Heart left ventricle (tissue), 16 donors: ENCODE measurements at places on chromosomes 13 and 19.
A peak's percentile ranks its signal among the peaks of the same experiment; 100 is the strongest.

DNA sequence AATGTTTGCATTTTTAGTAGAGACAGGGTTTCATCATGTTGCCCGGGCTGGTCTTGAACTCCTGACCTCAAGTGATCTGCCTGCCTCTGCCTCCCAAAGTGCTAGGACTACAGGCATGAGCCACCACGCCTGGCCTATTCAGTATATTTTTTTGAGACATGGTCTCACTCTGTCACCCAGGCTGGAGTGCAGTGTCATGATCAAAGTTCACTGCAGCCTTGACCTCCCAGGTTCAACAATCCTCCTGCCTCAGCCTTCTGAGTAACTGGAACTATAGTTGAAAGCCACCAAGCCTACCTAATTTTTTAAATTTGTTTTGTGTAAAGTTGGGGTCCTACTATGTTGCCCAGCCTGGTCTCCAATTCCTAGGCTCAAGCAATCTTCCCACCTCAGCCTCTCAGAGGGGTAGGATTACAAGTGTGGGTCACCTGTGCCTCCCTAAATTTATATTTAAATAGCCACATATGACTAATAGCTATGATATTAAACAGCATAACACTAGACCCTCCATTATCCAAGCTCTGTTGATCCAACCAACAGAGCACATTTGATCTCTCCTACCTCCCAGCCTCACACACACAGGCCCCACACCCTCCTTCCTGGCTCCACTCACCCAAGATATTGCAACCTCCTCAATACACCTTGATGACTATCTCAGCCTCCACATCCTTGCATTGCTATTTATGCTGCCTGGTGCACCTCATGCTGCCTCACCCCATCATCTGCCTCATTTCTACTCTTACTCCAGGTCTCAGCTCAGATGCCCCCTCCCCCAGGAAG, 2.1 kb upstream of the CEACAM19 start:
- no peak for DNase-seq

DNA sequence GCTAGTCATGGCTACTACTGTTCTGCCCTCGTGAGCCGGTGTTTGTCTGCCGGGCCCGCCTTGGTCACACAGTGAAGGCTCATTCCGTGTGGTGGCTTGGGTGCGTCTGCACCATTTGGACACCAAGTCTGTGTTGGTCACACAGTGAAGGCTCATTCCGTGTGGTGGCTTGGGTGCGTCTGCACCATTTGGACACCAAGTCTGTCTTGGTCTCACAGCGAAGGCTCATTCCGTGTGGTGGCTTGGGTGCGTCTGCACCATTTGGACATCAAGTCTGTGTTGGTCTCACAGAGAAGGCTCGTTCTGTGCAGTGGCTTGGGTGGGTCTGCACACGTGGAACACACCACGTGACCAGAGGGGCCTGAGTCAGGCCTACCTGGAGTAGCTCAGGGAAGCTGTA, 29.0 kb upstream of the DCUN1D2 start:
- DNase-seq = no peak

DNA sequence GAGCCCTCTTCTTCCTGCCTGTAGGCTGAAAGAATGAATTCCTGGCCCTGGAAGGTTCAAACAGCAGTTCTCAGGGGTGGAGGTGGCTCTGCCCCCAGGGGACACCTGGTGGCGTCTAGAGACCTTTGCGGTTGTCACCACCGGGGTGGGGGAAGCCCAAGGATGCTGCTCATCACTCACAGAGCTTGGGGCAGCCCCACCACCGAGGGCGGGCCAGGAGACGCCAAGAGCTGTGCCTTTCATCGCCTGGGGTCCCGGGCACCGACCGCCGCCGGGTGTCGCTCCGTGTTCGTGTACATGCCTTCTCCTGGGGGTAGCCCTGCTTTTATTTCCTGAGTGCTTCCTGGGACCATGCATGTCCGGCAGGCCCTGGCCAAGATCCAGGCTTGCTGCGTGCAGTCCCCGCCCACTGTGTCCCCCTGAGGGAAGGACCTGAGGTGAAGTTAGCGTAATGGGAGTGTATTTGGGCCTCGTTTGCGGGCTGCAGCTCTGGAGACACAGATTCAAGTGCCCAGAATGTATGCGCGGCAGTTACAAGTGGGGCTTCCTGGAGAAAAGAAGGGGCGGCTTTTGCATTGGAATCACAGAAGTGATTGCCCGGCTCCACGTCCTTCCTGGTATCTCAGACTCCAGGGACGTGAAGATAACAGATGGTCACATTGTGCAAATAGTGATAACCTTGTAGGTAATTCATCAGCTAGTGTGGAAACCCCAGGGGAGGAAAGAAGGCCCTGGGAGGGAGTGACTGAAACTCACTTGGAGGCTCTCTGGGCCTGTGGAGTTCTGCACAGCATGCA, 7.8 kb downstream of the DOT1L start:
- DNase-seq = peak; percentile 71

DNA sequence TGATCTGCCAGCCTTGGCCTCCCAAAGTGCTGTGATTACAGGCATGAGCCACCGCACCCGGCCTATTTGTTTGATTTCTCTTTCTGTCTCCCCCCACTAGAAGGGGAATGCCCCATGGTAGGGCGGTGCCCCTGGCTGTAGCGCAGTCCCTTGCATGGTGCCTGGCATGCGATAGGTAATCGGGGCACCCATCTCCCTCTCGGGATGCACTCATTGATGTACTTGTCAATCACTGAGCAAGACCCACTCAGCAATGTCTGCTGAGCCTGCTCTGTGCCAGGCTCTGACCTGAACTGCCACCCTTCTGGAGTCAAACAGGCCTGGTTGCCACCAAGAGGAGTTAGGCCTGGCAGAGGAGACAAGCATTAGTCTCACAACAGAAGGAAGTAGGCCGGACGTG, 19.8 kb downstream of the DNM2 start:
- DNase-seq = no peak

DNA sequence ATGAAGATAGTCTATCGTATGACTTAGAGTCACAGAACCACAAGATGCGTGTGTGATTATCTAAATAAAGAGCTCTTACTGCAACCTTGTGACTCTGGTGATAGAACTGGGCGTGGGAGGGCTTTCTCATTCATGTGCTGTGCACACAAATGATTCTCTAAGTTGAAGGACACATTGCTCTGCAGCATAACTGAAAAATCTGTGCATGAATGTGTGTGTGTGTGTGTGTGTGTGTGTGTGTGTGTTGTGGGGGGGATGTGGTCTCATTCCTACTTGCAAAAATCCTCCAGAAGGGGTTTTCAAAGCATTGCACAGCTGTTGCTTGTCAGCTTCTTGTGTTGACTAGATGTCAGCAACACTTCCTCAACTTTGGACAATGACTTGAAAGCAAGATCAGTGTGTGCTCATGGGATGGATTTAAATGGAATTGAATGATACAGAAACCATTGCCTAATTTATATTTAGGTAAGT, 22.4 kb downstream of the LRCH1 start:
- DNase-seq = no peak

DNA sequence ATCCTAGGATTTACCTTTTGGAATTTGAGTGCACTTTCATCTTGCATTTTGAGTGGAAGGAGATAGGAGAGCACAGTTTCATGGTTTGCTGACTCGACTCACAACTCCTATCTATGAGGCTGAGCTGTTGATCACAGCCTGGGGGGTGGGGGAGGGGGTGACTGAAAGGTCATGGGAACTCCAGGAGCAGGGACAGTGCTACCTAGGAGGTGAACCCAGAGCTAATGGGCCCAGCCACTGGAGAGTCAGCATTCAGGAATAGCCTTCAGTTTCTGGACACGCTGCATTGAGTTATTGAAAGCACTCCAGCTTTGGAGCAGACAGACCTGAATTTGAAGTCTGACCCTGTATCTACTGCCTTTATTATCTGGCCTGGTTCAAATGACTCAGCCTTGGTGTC, 339.9 kb downstream of the SLC7A1 start:
- DNase-seq = no peak

DNA sequence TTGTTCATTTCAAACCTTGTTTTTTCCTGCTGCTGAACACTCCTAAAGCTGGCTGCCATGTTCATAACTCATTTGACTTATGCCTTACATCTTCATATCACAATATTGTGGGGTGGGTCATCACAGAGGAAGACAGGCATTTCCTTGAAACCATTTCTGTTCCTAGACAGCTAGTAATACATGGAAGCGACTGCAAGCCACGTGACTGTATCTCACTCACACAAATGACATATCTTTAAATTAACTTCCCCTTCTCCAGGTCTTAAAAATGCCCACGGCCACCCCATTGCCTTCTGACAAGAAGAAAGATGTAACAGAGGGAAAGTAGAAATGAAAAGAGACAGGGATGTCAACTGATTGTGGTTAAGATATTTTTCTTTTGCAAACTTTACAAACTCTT, 236.8 kb downstream of the LMO7 start:
- DNase-seq = no peak

GRCh38 chr19:801030-801860, 4.0 kb downstream of the PTBP1 start:
- peak; percentile 82 for DNase-seq

DNA sequence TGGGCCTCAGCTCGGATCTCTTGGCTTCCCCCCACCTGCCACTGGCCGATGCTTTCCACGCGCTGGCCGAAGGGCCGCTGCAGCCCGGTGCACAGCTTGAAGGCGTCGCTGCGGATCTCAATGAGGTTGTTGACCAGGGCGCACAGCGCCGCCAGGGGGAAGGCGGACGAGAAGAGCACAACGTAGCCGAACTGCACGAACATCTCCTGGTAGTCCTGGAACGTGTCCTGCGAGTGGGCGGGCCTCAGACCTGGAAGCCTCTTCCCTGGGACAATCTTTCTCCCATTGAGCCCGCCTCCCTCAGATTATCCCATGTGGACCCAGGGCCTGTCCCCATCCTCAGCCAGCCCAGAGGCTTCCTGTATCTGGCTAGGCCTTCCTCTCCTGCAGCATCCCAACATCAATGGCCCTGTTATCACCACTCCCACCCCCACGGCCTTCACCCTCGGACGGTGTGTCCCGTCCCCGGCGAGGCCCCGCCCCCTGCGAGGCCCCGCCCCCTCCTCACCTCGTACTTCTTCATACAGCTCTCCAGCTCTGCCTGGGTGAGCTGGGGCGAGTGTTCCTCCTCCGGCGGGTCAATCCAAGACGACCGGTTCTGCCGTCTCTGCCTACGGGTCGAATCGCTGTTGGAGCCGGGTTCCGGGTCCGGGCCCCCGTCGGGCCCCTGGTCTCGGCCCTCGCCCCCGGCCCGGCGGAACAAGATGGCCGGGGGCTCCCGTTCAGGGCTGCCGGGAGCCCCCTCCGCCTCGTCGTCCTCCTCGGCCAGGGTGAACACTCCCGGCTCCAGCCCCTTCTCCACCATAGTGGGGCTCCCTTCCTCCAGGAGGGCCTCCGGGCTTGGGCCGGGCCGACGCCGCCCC, 6.8 kb downstream of the ANO8 start:
- no peak for DNase-seq

DNA sequence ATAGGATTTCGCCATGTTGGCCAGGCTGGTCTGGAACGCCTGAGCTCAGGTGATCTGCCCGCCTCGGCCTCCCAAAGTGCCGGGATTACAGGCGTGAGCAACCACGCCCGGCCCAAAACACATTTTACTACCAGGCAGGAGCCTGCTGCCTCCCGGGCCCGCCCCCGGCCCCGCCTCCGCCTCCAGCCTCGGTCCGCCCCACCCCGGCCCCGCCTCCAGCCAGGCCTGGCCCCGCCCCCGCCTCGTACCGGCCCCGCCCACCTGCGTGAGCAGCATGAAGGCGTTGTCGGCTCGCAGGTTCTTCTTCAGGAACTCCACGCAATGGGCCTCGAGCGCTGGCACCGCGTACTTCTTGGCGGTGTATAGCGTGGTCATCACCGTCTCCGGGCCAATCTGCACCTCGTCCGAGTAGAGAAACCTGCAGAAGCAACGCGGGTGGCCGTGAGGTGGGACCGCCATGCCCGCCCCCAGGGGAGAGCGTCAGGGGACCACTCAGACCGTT, 22.7 kb downstream of the BTBD2 start:
- DNase-seq = no peak

GRCh38 chr19:13068085-13068846, 34.4 kb downstream of the LYL1 start:
- DNase-seq = no peak

DNA sequence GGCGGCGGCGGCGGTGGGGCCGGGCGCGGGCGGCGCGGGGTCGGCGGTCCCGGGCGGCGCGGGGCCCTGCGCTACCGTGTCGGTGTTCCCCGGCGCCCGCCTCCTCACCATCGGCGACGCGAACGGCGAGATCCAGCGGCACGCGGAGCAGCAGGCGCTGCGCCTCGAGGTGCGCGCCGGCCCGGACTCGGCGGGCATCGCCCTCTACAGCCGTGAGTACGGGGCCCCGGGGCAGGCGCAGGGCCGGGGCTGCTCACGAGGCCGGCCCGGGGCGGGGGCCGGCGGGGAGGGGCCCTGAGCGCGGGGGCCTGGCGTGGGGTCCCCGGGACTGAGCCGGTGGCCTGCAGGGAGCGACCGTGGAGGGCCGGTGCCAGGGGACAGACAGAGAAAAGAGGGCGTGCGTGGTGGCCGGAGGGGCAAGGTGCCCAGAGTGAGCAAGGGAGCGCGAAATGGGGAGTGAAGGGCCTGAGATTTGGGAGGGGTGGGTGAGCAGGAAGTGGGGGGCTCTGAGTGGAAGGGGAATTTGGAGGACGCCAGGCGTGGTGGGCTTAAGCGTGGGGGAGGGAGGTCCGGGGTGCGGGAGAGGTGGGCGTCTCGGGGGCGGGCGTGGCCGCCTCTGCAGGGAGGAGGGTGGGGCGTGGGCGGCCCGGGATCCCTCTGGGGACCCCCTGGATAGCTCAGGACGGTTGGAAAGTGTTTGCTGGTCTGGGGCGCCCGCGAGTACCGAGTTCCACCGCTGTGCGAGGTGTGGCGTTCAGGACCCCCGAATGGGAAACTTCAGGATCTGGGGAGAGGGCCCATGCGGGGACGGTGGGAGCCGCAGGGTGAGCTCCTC, 575 bp downstream of the CARM1 start:
- peak; percentile 55 for DNase-seq

- no peak for DNase-seq
These were observed 121.8 kb downstream of the AKAP11 start for GRCh38 chr13:42393573-42394360.

DNA sequence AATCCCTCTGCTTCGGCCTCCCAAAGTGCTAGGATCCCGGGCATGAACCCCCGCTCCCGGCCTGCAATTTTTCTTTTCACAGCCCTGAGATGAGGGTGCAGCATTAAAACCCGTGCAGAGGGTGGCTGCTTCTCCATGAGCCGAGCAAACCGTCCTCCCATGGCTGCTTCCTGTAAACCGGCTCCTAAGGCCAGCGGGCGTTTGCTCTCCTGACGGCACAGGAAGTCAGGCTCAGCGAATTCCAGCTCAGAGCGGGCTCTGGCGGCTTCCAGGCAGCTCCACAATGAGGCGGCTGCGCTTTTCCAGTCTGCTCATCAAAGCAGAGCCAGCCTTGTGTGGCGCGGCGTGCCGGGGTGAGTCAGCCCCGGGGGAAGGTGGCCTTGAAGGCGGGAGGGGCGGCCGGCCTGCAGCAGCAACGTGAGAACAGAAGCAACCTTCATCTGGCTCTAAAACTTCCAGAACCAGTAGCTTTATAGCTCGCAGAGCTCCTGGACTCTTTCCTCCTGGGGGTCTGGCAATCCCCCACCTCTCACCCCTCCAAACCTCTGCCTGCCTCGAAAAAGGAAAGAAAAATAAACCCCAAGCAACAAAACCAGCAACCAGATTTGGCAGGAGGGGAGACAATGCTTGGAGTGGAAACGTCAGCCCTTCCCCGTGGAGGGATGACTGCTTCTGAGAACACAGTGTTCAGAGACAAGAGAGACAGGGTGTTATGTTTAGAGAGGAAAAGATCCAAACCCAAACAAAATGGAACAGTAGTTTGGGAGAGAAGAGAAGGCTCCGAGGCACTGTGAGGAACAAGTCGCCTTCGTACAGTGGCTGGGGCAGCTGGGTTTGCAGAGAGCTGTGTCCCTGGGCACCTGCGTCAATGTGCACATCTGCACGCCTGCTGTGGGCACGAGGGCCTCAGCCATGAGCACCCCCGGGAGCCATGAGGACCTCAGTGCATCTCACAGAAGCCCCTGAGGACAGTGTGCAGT, 67.8 kb downstream of the GADD45B start:
- DNase-seq = peak; percentile 91

GRCh38 chr19:51365211-51365964, 800 bp downstream of the ETFB start:
- no peak for DNase-seq
